Renal cortical epithelial cell (primary cell): ENCODE measurements at places on chromosomes 7 and 10. TPM values are rescaled to one million over a fixed set of nuclear protein-coding genes. Genes with fewer than 3 reads are reported as not detected.

The FRMPD2 gene
- total RNA-seq = 0.35 and 1.9 TPM in 2 replicates

The TBATA gene
- not detected in 2 replicates for total RNA-seq

The ERVW-1 gene
- not detected in 2 replicates for total RNA-seq

The LOXL4 gene
- 20.1 and 24.3 TPM in 2 replicates for total RNA-seq

The SMKR1 gene
- 0.65 and 1.0 TPM in 2 replicates for total RNA-seq

The AOC1 gene
- total RNA-seq = 6.1 and 6.4 TPM in 2 replicates

The SFTPA1 gene
- total RNA-seq = not detected in 2 replicates

The NUTM2A gene
- total RNA-seq = 0.35 and 1.5 TPM in 2 replicates

The C10orf71 gene
- total RNA-seq = not detected in 2 replicates

DNA sequence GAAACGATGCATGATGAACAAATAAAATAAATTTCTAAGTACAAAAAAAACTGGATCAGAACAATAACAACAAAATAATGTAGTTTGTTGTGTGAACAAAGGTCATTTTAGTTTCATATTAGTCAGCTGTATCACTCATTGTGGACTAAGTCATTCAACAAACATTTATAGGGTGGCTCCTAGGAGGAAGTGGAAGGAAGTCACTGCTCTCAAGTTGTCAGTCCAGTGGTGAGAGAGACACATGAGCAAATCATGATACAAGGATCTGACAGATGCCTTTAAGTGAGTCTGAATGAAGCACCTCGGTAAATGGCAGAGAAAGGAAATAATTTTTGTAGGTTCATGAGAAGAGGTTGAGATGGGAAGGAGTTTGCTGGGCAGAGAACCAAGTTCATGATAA, 56.8 kb downstream of the EPDR1 start:
- DNase-seq = peak; percentile 36

DNA sequence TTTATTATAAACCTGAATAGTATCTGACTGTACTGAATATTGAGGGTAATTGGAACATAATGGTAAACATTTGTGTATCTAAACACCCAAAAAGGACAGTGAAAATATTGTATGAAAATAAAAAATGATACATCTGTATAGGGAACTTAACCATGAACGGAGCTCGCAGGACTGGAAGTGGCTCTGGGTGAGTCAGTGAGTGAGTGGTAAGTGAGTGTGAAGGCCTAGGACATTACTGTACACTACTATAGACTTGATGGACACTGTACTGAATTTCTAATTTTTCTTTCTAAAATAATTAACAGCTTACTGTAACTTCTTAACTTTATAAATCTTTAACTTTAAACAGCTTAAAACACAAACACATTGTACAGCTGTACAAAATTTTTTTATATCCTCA, 454.5 kb upstream of the FZD8 start:
- DNase-seq = peak; percentile 35

GRCh38 chr10:24456322-24456721, 247.4 kb downstream of the KIAA1217 start:
- DNase-seq = peak; percentile 91

- no peak for DNase-seq
These were observed 58.9 kb downstream of the SPOCK2 start for GRCh38 chr10:72029414-72029813.

- DNase-seq = no peak
These were observed 218.8 kb downstream of the IPMK start for GRCh38 chr10:58048936-58049335.

DNA sequence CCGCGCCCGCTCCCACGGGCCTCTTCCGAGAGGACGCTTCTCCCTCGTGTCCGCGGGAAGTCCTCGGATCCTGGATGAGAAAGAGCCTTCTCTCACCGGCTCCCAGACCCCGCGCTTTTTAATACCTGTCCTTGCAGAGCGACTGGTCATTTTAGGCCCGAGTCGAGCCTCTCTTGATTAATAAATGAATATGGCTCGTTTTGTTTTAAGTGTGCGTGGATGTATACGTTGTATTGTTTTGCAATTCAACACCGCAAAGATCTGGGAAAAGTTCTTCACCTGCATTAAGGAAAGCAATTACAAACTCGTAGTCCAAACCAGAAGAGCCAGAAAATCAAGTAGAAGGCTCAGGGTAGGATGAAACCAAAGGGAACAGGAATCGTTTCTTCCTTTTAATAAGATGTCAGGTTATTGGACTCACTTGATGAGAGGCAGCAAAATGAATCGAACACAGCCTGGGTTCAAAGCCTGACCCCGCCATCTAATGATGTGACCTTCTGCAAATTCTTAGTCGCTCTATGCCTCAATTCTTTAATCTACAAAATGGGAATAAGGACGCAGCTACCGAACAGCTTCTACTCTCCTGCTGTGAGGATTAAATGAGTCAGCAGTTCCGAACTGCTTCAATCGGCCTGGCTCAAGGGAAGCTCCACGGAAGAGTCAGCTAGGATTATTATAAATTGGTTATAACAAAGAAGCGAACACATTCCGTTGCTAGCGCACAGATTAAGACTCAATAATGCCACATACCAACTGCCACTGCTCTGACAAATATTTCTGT, 277.8 kb upstream of the NEBL start:
- no peak for DNase-seq

DNA sequence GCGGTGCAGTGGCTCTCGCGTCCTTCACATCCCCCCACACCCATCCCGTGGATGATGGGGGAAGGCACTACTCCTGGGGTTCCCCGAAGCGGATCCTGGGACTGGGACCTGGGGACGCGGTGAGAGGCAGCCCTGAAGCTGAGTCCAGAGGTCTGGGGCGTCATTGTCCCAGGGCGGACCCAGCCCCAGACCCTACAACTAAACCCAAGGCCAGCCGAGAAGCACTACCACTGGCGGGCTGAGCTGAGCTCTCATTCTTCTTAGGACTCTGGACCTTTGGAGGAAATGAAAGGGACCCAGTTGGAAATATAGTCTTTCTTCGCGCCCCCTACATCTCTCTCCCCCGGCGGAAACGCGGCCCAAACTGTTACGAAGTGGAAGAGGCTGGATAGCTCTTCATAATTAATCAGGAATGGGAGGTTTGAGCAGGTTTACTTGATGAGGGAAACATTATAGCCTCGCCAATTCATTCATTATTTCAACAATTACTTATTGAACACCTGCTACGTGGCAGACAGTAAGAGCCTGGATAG, 389 bp upstream of the FBXL15 start:
- DNase-seq = no peak

DNA sequence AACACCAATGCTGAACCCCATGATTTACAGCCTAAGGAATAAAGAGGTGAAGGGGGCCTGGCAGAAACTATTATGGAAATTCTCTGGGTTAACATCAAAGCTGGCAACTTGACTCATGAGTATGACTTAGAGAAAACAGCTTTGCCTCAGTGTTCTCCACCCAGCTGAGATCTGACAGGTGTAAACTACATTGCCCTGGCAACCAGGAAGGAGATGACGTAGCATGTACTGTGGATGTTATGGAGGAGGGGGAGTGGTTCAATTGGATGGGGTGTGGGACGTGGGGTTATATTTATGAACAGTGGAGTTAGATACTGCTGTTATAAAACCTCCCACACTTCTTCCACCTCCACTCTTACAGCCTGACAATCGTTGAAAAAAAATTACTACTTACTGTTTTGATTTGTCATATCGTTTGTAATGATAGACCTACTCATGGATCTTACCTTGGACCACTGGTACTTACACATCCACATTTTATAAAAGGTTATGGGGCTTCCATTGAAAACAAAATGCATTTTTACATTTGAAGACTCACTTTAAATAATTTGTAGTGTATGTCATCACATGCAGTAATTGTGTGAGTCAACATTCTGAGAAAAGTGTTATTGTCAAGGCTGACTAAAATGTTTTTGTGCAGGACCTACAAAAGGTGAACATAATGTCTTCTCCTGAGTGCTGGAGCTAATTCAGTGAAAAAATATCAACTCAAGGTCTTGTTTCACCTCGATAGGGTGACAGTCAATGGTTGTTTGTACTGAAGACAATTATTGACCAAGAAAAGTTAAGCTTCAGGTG, 6.4 kb downstream of the OR2F1 start:
- no peak for DNase-seq

- no peak for DNase-seq
These were observed 25.1 kb downstream of the POLL start for GRCh38 chr10:101563007-101563406.

GRCh38 chr7:518630-519483, 789 bp downstream of the PDGFA start:
- peak; percentile 36 for DNase-seq

- DNase-seq = no peak
These were observed 86.3 kb downstream of the PTPRE start for GRCh38 chr10:127993056-127993690.

DNA sequence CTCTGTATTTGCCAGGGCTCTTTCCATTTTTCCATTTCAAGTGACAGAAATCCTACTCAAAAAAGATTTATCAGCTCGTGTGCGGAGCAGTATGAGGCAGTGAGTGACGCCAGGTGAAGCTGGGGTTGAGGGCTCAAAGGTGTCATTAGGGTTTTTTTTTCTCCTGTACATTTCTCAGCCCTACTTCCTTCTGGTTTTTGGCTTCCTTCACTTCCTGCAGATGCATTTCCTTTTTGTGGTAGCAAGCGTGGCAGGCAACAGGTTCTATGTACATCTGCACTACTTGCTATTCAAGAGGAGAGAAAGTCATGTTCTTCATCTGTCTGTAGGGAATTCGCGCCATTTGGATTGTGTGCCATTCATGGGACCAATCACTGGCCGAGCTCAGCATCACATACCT, 52.8 kb upstream of the AOAH start:
- no peak for DNase-seq

DNA sequence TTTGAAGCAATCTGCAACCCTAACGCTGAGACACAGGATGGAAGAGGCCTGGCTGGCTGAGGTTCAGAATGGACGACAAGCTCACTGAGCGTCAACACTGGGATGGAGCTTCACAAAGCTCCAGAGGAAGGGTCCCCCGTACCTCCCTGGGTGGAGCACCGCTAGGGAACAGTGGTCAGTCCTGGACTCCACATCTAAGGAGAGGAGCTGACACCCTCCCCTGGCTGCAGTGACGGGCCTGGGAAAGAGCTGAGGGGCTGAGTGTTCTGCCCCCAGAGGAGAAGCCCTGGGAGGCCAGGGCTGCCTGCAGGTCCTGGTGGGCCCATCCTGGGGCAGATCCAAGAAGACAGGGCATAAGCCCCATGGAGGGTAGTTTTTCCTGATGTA, 146.2 kb downstream of the ARHGAP22 start:
- DNase-seq = no peak

DNA sequence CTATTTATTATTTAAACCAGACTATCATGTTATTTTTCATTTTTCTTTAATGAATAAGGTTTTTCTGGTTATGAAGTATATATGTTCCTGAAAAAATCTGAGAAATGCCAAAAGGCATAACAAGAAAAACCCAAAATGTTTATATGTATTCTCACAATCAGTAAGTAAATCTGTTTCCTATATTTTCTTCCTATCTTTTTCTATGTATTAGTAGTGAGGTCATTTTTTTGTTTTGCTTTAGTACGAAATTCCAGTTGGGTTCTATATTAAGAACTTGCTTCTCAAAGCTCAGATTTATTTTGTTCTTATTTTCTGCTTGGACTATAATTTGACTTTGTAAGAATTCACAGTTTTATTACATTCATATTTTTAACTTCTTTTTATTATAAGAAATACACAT, 287.5 kb upstream of the NFE2L3 start:
- no peak for DNase-seq
